Activated CD4-positive, CD25-positive, alpha-beta regulatory T cell treated with anti-CD3 and anti-CD28 coated beads, Interleukin-2, amount 50 U/mL, for 24 hours (primary cell): ENCODE measurements at places on chromosomes 1 and 21.

DNA sequence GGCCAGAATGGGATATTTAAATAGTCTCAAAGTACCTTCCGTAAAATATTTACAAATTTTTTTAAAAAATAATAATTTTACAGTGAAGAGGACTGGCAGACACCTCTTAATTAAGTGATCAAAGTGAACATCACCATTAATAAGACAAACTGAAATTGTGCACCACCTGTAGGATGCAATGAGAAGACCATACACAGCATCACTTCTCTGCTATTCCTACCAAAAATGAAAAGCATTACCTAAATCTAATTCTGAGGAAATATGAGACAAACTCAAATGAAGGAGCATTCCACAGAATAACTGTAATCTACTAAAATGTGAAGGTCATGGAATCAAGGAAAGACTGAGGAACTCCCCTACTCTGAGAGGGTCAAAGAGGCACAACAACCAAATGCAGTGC is 68.2 kb upstream of the PRDX6 start:
- no peak for ATAC-seq

GRCh38 chr21:32554832-32555638 is 30.3 kb downstream of the TCP10L start:
- ATAC-seq: no peak

- ATAC-seq: no peak
Measured at GRCh38 chr1:104780470-104781078, 1030.9 kb downstream of the AMY1C start.

DNA sequence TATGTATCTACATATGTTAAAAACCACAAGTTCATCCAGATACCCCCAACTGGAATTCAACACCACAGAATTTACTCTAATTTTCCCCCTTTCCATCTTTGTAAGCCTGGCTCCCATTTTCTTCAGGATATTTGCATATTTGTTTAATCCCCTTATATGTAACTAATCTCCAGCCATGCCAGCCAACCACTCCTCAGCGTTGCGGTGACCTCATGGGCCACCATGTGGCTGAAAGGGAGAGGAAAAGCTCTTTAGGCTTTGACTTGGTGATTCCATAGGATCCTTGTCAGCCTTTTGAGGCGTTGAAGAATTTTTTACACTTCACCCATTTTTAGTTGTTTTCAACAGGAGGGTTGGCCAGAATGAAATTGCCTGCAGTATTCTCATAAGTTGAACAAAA is 10.0 kb downstream of the CLDN19 start:
- no peak for ATAC-seq

DNA sequence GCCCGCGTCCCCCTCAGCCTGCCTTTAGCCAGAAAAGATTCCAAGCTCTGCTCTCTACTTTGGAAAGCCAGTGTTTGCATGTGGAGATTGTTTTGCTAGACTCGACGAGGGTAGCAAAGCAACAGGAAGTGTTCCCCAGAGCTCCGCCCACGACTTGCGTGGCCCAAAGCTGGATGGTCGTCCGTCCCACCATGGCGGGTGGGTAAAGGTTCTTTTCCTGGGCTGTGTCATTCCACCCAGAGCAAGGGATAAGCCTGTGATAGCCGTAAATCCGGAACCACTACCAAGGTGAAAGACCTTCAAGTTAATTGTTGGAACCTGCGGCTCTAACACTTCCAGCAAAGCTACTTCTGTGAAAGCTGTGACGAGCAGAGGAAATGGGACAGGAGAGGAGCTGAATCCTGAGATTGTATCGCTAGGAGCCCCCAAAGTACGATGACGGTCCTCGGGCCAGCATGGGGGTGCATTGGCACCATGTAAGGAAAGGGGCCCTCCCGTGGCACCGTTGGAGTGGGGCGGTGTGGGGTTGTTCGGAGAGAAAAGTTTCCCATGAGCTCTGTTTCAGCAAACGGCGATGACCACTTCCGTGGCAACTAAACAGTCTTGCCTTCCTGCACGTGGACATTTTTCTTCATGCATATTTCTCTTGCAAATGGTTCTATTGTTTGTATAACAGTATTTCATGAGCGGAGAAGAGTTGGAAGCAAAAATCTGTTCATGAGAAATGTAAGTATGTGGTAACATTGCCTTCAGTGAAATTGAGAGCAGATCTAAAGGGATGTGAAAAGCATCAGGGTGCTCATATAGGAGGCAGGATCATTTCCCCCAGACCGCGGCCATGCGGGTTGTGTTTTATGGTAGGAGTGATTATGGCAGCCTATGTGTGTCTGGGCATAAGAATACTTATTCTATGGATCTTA is 8.4 kb downstream of the MX2 start:
- ATAC-seq: peak; percentile 40

- ATAC-seq: no peak
Measured at GRCh38 chr21:33836408-33836807, 79.2 kb downstream of the ATP5PO start.

- no peak for ATAC-seq
Measured at GRCh38 chr1:33442141-33442540, 11.2 kb upstream of the PHC2 start.

DNA sequence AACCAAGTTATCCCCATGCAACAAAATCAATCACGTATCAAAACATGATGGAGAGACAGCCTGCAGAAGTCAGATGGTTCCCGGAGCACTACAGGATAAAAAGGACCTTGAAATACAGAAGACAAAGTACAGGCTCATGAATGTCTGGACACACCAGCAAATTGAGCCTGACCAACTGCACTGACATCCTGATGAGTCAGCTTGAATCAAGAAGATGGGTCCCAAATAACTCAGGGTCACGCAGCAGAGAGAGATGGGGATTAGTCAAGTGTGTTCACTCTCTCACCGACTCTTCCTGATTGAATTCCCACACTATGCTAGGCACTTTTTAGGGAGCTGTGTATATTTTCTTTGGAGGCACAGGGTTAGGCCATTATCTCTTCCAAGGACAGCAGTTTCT is 71.1 kb upstream of the DIRAS3 start:
- ATAC-seq: no peak

- no peak for ATAC-seq
Measured at GRCh38 chr21:21029164-21029563, 31.0 kb downstream of the NCAM2 start.

DNA sequence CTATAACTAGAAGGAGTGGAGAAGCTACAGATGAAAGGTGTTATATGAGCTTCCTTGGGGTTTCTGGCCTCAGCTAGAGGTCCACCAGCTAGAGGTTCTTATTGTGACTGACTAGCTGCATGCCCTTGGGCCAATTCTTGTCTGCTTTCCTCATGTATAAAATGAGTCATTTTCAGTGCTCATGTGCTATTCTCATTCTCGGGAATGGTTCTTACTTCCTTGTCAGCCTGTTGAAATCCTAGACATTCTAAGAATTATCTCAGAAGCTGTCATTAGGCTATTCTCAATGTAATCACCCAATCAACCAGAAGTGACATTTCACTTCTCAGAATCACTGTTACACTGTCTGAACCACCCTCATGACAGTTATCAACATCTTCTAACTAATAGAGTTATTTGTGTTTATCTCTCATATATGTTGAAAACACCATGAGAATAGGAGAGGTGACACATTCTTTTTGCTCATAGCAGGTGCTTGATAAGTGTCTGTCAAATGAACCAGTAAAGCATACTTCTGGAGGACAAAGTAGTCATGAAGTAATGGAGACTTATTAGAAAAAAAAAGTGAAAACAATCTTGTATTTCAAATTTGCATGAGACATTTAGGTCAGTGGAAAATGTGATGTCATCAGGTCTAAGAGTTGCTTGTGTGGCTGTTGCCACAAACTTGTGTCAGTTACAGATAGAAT is 122.8 kb upstream of the IVNS1ABP start:
- ATAC-seq: peak; percentile 90

DNA sequence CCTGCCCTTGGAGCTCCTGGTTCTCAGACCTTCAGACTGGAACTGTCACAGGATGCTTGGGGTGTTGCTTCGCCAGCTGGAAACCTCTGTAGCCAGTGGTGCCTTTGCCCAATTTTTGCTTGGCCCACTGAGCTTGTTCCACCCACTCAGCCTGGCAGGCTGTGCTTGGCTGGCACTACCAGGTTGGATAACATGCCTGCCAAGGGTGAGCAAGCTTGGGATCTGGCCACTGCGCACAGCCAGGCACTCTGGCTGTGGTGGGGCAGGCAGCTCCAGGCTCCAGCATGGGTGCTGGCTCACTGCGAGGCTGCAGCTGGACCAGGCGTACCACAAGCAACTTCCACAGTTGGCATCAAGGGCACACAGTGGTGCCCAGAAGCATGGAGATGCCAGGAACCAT is 967.8 kb upstream of the NCAM2 start:
- no peak for ATAC-seq

DNA sequence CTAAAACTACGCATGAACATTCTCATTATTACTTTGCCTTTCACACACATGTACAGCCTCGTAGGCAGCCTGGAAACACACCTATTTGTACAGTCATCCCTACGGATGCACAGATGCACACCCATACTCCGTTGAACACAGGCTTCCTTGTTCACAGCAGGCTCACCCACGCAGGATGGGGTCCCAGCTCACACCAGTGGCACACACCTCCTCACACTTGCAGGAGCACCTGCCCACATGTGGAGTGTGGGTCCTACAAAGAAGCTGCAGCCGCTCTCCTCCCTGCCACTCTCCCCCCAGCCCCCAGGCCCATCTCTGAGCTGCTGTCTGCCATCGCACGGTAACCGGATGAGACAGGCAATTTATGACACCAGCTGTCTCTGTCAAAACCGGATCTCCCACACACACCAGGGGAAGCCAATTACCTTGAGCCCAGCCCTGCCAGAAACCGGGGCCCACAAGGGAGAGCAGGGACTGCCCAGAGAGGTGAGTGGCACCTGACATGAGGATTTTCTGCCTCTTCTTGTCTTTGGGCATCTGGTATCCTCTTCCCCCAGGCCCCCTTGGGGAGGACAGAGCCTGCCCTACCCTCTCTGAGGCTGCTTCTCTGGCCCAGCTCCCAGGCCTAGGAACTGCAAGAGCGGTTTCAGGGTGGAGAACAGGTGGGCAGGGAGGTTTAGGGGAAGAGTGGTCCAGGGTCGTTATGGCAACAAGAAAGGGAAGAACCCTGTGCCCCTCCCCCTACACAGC is 175.4 kb downstream of the IGSF21 start:
- no peak for ATAC-seq
